Immature natural killer cell (primary cell): ENCODE measurements at places on chromosomes 2 and 18.
A peak's percentile ranks its signal among the peaks of the same experiment; 100 is the strongest.

- no peak for DNase-seq
These were observed 90.3 kb downstream of the PIK3C3 start for GRCh38 chr18:42045346-42045745.

GRCh38 chr2:161905389-161906046 lies 168.5 kb downstream of the DPP4 start:
- peak; percentile 12 for DNase-seq

DNA sequence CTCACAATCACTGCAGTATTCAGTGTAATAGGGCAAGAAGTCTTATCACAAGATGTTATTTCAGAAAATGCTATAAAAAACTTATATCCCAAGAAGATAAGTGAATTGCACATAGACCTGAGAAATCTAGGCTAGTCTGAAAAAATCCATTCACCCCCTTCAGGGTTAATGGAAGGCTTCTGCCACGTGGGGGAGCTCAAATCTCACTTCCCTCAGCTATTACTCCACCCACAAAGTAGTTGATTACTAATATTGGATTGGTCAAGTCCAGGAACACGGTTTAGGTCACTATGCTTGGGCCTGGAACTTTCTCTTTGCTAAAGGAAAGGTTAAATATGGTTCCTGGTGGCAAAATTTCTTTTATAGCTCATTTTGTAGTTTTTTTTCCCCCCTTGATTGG lies 51.2 kb upstream of the ADAM23 start:
- DNase-seq, result no peak

- no peak for DNase-seq
These were observed 511.7 kb upstream of the CNTNAP5 start for GRCh38 chr2:123513351-123513750.

- DNase-seq, result no peak
These were observed 127.8 kb downstream of the MREG start for GRCh38 chr2:215885536-215885935.
